Activated CD4-positive, alpha-beta T cell treated with anti-CD3 and anti-CD28 coated beads, Interleukin-2, Interleukin-6, amounts not matched to agents 100 ng/mL and 50 ng/mL, durations not matched to agents 16 hours and 8 hours (primary cell): ENCODE measurements at places on chromosomes 7 and 10.

GRCh38 chr10:48777110-48777509, 92.4 kb downstream of the WDFY4 start:
- DNase-seq: no peak

GRCh38 chr7:148701414-148701813, 2.7 kb downstream of the CUL1 start:
- no peak for DNase-seq

- DNase-seq: no peak
Measured at GRCh38 chr7:18212758-18213157, 185.1 kb upstream of the PRPS1L1 start.

- DNase-seq: no peak
Measured at GRCh38 chr10:114402871-114403540, 1.3 kb downstream of the AFAP1L2 start.

- no peak for DNase-seq
Measured at GRCh38 chr10:1526436-1527055, 210.8 kb downstream of the ADARB2 start.

DNA sequence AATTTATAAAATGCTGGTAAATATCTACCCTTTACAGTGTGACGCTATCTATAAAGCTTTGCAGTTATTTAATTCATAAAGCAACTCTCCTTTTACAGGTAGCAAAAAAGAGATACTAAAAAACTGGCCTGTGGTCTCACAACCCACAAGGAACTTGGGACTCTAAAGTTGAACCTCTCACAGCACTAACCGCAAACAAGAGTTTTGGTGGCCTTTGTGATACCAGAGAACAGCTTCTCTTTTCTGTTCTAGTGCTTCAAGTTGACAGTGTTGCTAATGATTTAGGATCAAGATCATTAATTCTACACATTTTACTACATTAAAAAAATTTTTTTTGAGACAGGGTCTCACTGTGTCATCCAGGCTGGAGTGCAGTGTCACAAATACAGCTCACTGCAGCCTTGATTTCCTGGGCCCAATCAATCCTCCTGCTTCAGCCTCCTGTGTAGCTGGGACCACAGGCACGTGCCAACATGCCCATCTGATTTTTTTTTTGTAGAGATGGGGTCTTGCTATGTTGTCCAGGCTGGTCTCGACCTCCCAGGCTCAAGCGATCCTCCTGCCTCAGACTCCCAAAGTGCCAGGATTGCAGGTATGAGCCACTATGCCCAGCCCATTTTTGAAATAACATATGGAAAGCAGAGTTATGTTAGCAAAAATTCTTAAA, 56.0 kb upstream of the ST8SIA6 start:
- peak; percentile 71 for DNase-seq

DNA sequence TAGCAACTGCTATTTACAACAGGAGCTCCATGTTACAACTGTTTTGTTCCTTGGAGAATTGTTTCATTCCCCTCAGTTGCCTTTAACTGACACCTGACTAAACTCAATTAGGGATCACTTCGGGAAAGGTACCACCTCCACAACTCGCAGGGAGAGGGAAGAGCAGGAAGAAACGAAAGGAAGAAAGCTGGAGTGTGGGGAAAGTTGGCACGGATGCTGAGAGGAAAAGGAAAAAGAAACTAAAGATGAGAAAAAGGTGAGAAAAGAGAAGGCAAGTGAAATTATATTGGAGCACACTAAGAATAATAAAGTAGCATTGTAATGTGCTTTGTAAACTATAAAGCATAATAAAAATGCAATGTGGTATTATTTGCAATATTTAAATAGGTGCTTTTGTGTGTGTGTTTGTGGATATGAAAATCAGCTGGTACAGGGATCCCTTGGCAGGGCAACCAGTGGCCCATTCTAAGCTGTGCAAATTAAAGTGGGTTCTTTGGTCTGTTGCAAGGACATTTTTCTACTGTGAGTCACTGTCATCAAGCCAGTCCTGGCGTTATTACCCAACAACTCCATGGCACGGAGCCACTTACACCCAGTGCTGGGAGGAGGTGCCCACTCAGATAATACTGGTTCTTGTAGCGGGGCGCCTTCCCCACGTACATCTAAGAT, 45.9 kb downstream of the HIPK2 start:
- no peak for DNase-seq
